ENCODE measurements at places on chromosomes 2 and 18. TPM values are rescaled to one million over a fixed set of nuclear protein-coding genes. Genes with fewer than 3 reads are reported as not detected.

DNA sequence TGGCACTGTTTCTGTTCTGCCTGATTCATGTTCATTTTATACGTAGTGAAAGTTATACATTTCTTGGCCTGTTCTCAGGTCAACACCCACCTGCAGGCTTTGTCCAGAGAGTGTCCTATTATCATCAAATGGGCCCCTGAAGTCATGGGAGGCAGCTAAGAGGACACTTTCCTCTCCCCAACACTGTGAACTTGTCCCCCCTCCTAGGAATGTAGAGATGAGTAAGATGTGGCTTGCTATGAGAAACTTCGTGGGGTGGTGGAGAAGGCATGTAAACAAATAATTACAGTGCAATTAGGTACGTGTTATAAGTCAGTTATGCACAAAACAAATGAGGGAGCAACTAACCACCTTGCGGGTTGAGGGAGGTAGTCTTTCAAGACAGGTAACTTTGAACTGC, 57.9 kb downstream of the COL4A3 start:
- H3K36me3 ChIP-seq = no peaks in the 10 kb centered on the region
- no peak for DNase-seq
- H3K27me3 ChIP-seq = no peaks in the 10 kb centered on the region
- no peak overlapping the region for H3K27ac ChIP-seq
- H3K4me1 ChIP-seq = no peaks in the 10 kb centered on the region
- H3K4me3 ChIP-seq = no peak overlapping the region

Gene CNRIP1
- 13.6 TPM for total RNA-seq

DNA sequence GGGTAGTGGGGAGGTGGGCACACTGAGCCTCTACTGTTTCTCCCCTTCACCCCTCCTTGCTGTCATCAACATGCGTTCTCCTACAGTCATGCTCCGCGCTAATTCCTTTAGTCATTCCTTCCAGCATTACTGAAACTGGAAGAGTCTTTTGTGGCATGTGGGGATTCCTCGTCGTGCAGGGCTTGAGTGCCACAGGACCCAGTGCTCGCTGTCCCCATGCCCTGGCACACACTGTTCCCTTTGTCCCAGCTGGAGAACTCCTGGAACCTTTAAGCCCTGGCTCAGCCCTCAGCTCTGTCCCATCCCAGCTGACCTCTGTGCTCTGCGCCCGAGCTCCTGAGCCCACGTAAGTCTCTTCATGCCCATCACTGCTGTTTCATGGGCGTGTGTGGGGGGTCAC, 42.1 kb downstream of the ODC1 start:
- H3K27ac ChIP-seq = peak overlapping the region; percentile 94
- no peaks in the 10 kb centered on the region for H3K27me3 ChIP-seq
- no peaks in the 10 kb centered on the region for H3K36me3 ChIP-seq

DNA sequence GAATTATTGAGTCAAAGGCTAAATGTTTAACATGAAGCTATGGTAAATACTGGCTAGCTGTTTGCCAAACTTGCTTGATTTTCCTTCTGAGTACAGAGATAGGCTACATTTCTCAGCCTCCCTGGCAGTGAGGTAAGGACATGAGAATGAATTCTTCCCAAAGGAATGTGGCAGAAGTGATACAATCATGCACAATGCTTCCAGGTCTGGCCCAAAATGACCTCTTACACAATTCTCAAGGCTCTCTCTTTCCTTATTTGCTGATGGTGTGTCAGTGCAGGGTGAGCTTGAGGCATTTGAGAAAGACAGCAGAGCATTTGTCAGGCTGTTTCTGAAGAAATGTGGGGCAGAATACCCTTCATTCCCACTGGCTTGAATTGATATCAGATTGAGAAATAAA, 95.6 kb upstream of the NABP1 start:
- H3K4me3 ChIP-seq = no peak overlapping the region
- H3K4me1 ChIP-seq = no peaks in the 10 kb centered on the region
- no peak overlapping the region for H3K27ac ChIP-seq
- H3K27me3 ChIP-seq = no peaks in the 10 kb centered on the region
- H3K36me3 ChIP-seq = no peaks in the 10 kb centered on the region

DNA sequence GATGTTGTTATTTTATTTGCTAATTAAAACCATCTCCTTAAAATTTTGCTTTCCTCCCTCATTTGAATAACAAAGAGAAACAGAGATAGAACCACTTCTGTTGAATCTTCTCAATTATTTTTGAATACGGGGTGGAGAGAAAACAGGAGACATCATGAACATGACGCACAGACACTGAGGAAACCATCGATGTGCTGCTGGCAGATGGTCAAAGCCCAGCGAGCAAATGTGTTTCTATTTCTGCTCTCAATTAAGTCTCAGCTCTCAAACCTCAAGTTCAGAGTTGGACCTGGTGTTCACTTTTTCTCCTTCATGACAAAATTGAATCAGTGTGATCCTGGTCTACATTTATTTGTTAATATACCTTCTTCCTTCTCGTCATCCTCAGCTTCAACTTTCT, 36.1 kb upstream of the TWIST2 start:
- no peaks in the 10 kb centered on the region for H3K36me3 ChIP-seq
- peaks cover 5% of the 10 kb centered on the region for H3K27me3 ChIP-seq
- no peaks in the 10 kb centered on the region for H3K4me1 ChIP-seq
- H3K27ac ChIP-seq = no peak overlapping the region
- DNase-seq = no peak
